ENCODE measurements at places on chromosomes 1 and 21. TPM values are rescaled to one million over a fixed set of nuclear protein-coding genes. Genes with fewer than 3 reads are reported as not detected.

TRAF3IP3 gene
- not detected for total RNA-seq

DNA sequence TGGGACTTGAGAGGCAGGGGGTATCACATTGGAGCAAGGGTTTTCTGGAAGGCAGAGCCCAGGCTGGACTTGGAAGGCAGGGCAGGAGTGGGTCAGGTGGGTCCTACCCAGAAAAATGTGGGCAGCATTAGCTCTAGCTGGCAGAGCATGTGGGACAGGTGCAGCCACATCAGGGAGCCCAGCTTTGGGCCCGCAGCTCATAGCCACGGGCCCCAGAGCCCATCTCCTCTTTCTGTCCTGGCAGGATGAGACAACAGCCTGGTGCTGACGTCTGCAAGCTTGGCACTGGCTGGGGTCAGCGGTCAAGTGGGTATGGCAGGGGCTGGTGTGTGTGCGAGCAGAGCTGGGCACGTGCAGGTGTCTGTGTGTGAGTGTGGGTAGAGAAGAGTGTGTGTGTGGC is 154.7 kb downstream of the GRIK3 start:
- DNase-seq = no peak

DNA sequence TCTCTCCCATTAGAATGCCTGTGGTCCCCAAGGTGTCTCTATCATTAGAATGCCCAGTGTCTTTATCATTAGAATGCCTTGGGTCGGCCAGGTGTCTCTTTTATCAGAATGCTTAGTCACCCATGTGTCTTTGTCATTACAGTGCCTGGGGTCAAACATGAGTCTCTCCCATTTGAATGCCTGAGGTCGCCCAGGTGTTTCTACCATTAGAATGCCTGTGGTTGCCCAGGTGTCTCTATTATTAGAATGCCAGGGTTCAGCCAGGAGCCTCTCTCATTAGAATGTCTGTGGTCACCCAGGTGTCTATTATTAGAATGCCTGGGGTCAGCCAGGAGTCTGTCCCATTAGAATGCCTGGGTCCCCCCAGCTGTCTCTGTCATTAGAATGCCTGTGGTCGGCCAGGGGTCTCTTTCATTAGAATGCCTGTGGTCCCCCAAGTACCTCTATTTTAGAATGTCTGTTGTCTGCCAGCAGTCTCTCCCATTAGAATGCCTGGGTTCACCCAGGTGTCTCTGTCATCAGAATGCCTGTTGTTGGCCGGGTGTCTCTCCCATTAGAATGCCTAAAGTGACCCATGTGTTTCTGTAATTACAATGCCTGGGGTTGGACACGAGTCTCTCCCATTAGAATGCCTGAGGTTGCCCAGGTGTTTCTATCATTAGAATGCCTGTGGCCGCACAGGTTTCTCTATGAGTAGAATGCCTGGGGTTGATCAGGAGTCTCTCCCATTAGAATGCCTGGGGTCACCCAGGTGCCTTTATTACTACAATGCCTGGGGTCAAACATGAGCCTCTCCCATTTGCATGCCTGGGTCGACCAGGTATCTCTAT is 57.1 kb downstream of the RNF187 start:
- no peak for DNase-seq

GRCh38 chr1:177926201-177926600 is 43.7 kb downstream of the SEC16B start:
- peak; percentile 95 for DNase-seq

DNA sequence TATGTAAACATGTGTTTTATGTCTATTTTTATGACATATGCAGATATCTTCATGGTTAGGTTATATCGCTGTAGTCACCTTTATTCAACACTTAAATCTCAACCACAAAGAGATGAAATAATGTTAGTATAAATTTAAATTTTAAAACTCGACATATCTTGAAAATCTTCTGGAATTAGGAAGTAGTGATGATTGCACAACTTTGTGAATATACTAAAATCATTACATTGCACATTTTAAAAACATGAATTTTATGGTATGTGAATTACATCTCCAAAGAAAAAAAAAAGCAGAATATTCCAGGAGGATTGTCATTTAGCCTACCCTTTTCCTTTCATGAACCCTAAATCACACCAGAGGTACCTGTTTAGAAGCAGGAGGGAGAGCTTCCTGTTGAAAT is 39.4 kb upstream of the CACYBP start:
- DNase-seq = no peak

NHLH1 gene
- 0.46 TPM for total RNA-seq

EVI5 gene
- total RNA-seq = 34.4 TPM

SPRR2B gene
- total RNA-seq = not detected

LRRIQ3 gene
- total RNA-seq = 1.1 TPM

MTARC1 gene
- total RNA-seq = 3.5 TPM

- DNase-seq = no peak
Observed at GRCh38 chr1:61056196-61056572, 26.2 kb upstream of the NFIA start.

DNA sequence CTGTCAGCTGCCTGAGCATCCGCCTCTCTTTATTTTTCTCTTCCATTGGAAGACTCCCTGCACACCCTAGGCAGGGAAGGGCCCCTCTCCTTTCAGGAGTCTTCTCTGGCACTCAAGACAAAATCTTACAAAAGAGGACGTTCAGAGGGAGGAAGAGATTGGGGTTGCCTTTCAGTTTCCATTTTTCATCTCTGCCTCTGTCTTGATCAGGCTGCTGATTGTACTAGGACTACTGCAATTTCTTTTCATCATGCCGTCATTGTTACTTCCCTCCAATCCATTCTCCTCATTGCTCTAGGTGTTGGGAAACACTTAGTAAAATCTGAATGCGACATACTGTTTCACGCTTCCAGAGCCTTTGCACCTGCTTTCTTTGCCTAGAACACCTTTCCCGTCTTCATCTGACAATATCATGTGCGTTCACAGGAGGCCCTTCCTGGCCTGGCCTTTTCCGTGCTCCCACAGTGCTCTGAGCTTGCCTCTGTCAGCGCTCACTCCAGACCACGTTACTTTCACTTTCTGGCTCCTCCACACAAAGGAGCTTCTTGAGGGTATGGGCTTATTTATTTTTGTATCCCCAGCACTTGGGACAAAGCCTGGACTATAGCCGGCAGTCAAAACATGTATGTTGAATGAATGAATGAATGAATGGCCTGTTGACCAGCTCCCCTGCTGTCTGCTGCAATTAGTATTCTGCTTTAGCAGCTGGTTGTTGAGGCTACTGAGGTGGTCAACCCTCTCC is 10.9 kb downstream of the LRRC71 start:
- peak; percentile 16 for DNase-seq

MTR gene
- 41.8 TPM for total RNA-seq

Measured in endothelial cell of umbilical vein (primary cell).